ENCODE measurements at places on chromosomes 1 and 21.
A peak's percentile ranks its signal among the peaks of the same experiment; 100 is the strongest.

- no peak for DNase-seq
Observed at GRCh38 chr1:60809204-60809980, 273.0 kb upstream of the NFIA start.

DNA sequence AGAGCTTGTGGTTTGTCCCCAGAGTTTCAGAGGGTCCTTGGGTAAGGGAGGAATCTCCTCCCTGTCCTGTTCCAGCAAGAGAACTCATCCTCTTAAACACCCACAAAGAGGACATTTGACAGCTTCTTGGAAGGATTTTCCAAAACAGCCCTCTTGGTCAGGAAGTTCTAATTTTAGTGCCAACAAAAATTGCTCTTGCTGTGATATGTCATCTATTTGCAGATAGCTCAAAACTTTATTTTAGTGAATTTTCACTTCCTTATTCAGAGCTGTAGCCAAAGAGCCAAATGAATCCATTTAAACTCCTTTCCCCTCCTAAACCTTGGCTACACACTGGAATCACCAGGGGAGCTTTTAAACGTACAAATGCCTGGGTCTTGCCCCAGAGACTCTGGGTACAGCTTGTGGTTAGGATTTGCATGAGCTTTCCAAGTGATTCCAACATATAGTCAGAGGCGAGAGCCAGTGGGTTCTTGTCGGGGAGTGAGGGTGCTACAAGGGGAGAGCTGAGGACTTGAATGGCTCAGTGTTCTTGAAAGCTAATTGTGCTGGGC is 11.8 kb upstream of the RASSF5 start:
- DNase-seq: no peak

- DNase-seq: no peak
Observed at GRCh38 chr1:209601809-209602657, 18.5 kb downstream of the CAMK1G start.

- no peak for DNase-seq
Observed at GRCh38 chr1:81174811-81175476, 625.8 kb upstream of the ADGRL2 start.

DNA sequence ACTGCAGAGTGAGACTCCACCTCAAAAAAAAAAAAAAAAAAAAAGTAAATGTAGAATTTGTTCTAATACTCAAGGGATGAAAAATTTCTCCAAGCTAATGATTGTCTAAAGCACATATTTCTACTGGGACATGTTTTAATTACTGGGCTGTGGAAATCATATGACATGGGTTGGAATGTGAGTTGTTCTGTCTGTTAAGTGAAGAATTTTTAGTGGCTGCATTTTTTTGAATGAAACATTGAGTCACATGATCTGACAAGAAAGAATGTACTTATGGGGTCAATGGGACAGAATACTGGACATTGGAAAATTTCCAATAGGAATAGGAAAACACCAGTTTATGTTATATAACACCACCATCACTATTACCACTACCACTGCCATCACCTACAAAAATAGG is 123.8 kb upstream of the IVNS1ABP start:
- DNase-seq: no peak

GRCh38 chr1:12477936-12478611 is 139.9 kb downstream of the DHRS3 start:
- peak; percentile 53 for DNase-seq

- DNase-seq: no peak
Observed at GRCh38 chr1:226678251-226678650, 60.8 kb downstream of the ITPKB start.

DNA sequence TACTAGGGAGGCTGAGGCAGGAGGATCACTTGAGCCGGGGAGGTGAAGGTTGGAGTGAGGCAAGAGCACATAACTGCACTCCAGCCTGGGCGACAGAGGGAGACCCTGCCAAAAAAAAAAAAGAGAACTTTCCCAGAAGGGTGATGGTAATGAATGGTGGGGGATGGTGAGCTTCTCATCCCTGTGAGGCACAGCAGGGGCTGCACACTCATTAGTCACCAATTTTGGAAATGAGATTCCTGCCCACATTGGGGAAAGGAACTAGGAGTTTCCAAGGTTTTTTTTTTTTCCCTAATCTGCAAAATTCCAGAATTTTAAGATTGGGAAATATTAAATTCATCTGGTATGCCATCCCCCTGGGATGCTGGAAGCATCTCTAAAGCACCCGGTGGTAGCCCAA is 50.2 kb upstream of the SSBP3 start:
- DNase-seq: no peak

- DNase-seq: no peak
Observed at GRCh38 chr1:5649795-5650194, 342.4 kb downstream of the NPHP4 start.

- no peak for DNase-seq
Observed at GRCh38 chr1:209774592-209774991, 9.8 kb downstream of the C1orf74 start.

DNA sequence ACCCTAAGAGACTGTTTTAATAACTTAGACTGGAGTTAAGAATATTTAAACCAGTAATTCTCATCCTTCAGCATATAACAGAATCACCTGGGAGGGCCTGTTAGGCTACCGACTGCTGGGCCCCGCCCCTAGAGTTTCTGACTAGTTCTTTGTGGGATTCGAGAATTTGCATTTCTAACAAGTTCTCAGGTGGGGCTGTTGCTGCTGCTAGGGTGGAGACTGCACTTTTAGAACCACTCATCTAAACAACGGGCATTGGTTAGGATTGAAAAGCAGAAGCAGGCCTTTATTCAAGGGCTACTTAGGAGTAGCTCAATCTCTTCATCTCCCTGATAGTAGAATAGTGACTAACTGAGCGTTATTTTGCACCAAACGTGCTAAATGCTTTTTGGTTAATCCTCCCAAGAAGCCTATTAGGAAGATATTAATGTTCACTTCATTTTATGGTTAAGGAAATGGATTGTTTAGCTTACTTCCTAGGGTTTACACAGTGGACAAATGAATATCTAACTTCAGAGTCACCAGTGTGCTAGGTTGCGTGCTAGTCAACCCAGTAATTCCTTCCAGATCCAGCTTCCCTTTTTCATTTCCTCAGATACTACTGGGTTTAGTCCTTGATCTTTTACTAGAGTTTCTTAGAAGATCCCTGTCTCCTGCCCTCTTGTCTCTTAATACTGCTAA is 31.1 kb upstream of the UAP1 start:
- no peak for DNase-seq

DNA sequence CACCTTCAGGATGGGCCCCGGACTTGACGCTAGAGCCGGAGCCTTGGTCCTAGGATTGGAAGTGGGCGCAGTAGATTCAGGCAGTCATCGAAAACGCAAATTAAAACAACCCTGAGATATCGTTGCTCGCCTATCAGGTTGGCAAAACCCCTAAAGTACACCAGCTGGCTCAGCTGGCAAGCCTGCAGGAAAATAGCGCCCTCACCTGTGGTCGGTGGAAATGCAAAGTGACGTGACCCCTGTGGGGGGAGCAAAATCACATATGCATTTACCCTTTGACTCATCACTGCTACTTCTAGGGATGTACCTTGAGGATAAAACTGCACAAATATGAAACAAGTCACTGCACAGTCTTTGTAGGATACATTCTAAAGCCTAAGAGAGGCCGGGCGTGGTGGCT is 170.3 kb upstream of the TMEM51 start:
- DNase-seq: no peak

- DNase-seq: no peak
Observed at GRCh38 chr1:247286134-247286670, 30.3 kb downstream of the VN1R5 start.

GRCh38 chr1:203037509-203038190 is 11.4 kb downstream of the PPFIA4 start:
- no peak for DNase-seq

GRCh38 chr1:215084621-215085020 is 2.1 kb downstream of the KCNK2 start:
- no peak for DNase-seq

- no peak for DNase-seq
Observed at GRCh38 chr1:64826991-64827390, 82.1 kb downstream of the RAVER2 start.

DNA sequence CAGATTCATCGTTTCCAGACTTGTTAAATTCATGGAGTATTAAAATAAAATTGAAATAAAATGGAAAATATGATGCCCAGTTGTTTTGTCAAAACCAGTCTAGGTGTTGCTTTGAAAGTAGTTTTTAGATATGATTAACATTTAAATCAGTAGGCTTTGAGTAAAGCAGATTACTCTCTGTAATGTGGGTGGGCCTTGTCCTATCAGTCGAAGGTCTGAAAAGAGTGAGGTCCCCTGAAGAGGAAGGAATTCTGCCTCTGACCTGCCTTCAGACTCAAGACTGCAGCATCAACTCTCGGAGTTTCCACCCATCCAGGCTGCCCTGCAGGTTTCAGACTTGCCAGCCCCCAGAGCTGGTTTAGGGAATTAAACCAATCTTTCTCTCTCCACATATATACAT is 36.2 kb downstream of the C21orf91 start:
- no peak for DNase-seq

DNA sequence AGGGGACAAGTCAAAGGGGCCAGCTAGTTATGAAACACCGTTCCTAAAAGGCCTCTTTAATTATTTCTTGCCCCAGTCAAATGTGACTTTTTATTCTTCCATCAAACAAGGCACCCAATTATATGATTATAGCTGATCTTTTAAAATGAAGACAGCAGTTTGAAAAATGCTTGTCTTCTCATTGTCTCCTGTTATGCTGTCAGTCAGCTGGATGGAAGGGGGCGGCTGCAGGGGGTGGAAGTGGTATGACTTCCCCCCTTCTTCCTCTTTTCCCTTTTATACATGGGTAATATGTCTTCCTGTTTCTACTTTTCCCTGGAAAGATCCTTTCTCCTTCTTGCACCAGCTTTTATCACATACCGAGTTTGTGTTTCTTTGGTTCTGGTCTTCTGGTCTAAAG is 25.8 kb upstream of the KCNA10 start:
- DNase-seq: no peak

GRCh38 chr1:193234530-193234929 is 48.1 kb upstream of the B3GALT2 start:
- DNase-seq: no peak

- no peak for DNase-seq
Observed at GRCh38 chr1:35369922-35370671, 101.6 kb downstream of the ZMYM4 start.

GRCh38 chr1:184791550-184791900 is 36.9 kb upstream of the EDEM3 start:
- DNase-seq: no peak

DNA sequence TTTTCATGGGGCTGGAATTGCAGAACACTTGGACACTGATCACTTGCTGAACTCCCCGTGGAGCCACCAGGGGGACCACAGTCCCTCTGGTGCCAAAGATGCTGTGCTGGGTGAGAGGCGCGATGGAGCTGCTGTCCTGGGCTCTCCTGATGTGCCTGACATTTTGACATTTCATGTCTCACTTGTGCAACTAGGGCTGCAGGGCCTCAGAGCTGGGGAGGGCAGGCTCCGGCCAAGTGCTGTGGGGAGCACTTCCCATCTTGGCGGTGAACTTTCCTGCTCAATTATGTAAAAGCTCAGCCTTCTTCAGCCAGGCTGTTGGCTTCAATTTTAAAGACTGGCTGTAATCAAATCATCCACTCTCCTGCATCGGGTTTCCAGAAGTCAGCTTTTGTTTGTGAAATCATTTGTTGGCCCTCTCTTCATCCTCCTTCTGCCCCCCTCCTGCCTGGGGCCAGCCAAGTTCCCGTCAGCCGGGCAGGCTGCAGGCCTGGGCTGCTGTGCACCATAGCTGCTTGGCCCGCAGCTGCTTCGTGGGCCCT is 36.8 kb downstream of the KCNAB2 start:
- DNase-seq: no peak

DNA sequence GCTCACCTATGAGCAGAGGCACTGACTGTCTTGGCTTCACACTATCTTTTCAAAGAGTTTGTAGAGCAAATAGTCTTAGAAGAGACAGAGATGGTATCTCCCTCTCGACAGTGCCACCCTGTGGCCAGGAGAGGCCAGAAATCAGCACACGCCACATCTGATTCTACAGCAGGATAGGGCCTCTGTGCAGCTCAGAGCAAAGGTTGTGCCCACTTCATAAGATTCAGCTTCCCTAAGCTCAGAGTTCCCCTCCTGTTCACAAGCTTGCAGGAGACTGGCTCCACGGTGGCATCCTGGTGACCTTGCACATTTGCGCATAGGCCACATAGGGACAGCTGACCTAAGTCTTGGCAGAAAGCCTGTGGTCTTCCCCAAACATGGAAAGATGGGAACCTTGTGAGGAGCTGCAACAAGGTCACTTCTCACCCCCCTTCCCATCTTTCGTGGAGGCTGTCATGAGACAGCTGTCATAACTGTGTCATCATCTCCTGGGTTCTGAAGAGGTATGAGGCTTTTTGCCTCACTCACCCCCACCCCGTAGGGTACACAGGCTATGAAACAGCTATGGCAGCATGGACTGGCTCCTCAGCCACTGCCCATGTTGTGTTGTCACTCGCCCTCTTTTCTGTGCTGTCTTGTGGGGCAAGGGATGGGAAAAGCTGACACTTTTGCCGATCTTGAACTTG is 3.0 kb downstream of the ITLN2 start:
- peak; percentile 58 for DNase-seq

DNA sequence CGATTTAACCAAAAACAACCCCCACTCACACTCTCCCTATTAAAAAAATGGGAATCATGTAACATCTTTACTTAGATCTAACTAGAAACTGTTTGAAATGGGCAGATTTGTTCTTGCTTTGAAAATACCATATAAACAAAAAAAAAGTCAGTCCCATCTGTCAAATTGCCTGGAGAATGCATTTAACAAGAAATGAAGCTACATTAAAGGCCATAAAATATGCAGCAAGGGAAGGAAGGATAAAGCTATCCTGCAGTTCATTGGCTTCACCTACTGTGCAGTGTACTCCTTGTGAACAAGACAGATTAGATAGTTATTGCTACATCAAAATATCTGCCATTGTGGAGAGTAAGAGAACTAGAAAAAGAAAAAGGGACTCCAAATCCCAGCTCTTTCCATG is 160.5 kb downstream of the LRRC7 start:
- no peak for DNase-seq

- no peak for DNase-seq
Observed at GRCh38 chr1:35085421-35085820, 6.2 kb downstream of the ZMYM1 start.

DNA sequence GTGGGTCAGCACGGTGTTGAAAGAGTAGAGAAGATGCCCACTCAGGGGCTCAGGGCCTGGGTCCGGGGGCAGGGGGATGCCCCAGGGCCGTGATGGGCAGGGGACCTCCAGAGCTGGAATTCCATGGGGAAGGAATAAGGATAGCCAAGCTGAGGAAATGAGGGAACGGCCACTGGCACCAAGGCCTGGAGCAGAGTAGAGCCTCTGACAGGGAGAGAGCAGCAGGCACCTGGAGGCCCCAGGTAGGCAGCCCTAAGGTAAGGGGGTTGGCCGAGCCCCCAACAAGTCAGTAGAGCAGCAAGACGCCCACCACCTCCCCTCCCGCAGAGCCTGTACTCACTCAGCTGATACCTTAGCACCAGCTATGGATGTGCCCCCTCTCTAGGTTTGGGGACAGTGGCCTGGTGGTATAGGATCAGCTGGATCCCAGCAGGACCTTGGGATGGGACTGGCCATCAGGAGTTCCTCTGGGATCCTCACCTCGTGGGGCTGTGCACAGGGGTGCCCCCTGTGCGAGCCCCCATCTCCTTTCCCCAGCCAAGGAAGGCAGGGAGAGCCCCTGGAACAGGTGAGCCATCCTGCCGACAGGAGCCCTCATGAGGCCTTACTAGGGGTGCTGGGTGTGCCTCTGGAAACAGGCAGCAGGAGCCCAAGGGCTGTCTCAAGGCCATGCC is 21.0 kb upstream of the ARF1 start:
- DNase-seq: no peak

All from nephron progenitor cell (in vitro differentiated cells).